ENCODE measurements at places on chromosomes 5 and 9.

- DNase-seq: no peak
Measured at GRCh38 chr9:112555844-112556482, 69.3 kb downstream of the KIAA1958 start.

DNA sequence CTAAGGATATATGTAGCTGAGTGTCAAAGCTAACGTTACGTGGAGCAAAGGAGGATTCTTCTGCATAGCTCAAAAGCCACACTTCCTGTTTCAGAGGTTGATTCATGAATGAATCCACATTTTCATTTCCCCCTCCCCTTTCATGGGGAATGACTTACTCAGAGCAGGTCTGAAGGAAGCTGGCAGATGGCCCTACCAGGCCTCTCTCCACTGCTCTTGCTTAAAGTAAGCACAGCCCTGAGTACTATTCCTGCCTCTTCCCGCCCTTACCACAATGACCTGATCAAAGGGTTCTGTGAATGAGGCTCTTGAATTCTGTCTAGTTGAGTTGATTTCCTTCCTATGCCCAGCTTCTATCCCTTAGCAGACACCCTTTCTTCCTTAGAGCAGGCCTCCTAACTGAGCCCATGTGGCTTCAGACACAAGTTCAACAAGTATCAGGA lies 6.3 kb downstream of the IGIP start:
- peak; percentile 57 for DNase-seq

DNA sequence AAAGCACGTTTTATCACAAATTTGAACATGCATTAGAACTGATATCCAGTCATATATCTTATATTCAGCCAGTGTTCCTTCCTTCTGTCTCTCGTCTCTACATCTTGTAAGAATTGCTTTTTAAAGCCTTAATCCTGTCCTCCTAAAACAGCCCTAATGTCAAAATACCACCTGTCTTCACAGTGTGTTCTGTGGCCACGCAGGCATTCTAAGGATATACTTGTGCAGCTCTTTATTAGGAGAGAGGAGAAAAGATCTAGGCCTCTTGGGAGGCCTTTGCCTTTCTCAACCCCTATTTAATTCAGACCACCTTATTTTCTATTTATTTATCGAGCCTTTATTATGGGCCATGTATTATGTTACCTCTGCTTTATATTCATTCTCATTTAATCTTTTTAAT lies 78.3 kb downstream of the MAN2A1 start:
- no peak for DNase-seq

DNA sequence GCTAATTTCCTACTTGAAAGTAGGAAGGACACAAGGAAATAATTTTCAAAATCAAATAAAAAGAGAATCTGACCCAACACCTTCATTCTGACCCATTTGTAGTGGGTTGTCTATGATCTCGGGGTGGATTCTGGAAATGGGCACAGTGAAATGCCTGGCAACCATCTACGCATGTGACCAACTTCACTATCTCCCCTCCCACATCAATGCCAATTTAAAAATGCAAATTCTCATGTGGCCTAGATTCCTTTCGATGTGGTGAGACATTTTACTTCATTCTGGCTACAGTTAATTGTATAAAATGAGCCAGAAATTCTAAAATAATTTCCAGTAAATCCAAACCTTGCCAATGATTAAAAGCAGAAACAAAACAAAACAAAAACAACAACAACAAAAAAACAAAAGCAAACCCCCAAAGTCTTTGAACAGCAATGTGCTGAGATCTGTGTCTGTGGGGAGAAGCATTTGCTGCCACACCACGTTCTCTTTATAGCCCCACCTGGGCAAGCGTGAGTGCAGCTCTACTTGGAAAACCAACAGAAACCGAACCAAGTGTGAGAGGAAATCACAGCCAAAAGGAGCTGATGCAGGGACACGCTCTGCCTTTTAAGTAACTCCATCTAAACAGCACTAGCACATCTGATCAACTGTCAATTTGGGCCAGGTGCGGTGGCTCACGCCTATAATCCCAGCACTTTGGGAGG lies 59.0 kb downstream of the USP20 start:
- DNase-seq: no peak

DNA sequence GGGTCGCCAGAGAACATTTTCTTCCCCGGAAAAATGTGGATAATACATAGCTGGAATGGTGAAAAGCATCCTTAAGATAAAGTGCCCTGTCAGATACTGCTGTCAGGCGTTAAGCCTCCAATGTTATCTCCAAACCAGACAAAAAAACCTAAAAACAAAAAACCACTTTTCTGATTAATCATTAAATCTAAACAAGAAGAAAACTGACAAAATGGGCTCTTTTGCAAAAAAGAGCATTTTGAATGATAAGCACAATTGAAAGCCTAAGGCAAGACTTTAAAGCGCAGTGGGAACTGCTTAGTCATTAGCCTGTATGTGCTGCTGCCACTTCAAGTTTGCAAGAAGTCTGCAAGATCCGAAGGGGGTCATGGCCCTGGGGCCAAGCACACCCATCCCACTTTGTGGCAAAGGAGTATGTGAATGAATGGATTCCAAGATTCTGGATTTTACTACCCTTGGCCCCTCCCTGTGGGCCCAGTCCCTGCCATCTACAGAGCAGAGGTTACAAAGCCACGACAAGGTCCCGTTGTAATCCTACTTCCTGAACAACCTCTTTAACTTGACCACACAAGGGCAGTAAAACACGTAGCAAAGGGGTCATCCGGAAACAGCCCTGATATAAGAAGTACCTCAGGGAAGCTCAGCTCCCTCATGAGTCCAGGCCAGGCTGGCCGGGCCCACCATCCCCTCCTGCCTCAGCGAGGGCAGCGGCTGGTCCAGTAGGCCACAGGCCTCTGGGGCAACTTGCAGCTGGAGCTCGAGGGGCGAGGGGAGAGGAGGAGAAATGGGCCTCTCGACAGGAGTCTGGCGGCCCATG lies 29.7 kb downstream of the SHB start:
- DNase-seq: no peak

- no peak for DNase-seq
Measured at GRCh38 chr9:105359892-105360291, 87.9 kb upstream of the FSD1L start.

DNA sequence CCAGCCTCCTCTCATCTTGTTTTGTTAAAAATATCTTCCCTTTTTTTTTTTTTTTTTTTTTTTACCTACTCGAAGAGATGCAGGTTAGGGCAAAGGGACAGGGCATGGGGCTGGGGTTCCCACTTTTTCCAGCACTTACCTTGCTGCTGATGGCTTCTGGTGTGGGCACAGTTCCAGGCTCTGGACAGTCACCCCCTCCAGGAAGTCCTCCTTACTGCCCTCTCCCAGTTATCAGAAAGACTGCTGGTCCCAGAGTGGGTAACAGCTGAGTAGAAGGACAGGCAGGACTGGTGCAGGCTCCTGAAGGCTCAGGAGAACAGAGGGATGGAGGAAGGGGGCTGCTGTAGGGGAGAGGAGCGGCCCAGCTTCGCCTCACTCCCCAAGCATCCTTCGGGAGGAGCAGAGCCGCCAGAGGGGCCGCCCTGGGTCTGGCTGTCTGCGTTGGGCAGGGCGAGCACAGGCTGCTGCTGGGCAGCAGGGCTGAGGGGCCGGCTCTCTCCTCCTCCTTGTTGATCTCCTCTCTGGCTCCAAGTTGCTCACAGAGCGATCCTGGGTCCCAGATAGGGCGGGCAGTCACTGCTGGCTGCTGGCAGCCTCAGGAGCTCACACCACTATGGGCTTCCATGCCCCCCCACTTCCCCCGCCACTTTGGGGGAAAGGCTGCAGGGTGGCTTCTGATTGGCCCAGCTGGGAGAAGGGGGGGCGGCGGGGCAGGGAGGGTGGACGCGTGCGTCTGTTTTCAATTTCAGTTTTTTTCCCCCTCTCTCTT lies at the start of gene PDGFRB:
TSS of gene PDGFRB (minus strand) at position 588 of the 769 bp plus-strand sequence. CDS start 18,798 bp downstream, outside the sequence.
- DNase-seq: no peak
